ENCODE measurements at places on chromosomes 12 and 14. TPM values are rescaled to one million over a fixed set of nuclear protein-coding genes. Genes with fewer than 3 reads are reported as not detected.

RBP5 gene
- 26.5 TPM for polyA plus RNA-seq

- DNase-seq: peak; percentile 73
- H3K4me1 ChIP-seq: peaks cover 27% of the 10 kb centered on the region
- H3K36me3 ChIP-seq: no peaks in the 10 kb centered on the region
- peak overlapping the region; percentile 31 for H3K4me3 ChIP-seq
- H3K27ac ChIP-seq: no peak overlapping the region
These were observed 895 bp downstream of the SLC7A8 start for GRCh38 chr14:23182372-23183157.

DNA sequence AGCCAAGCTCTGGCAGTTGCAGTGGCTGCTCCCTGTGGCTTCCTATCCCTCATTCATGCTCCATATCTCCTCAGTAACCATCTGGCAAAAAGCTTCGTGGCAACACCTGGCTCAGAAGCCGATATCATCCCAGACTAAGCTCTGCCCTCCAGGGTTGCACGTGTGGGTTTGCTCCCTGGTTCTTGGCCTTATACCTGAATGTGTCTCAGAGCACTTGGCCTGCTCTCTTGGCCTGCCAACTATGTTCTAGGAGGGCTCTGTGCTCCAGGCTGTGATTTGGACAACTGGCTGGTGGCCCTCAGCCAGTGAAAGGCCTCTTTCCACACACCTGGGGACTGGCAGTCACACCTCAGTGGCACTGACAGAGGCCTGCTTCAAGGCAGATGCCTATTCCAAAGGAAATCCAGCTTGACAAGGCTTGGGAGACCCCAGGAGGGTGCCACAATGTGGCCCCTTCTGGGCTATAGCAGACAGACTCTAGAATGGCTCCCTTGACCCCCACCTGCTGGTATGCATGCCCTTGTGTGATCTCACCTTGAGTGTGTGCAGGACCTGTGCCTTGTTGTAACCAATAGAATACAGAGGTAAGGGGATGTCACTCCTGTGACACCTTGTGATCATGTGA is 10.5 kb downstream of the PLD4 start:
- peaks cover 4% of the 10 kb centered on the region for H3K27me3 ChIP-seq
- H3K36me3 ChIP-seq: no peaks in the 10 kb centered on the region
- no peak overlapping the region for H3K27ac ChIP-seq
- H3K4me1 ChIP-seq: peaks cover 13% of the 10 kb centered on the region

CLEC9A gene
- polyA plus RNA-seq: 1.2 TPM

SLCO1A2 gene
- 0.31 TPM for polyA plus RNA-seq

PTPRO gene
- 1.4 TPM for polyA plus RNA-seq

- no peak for DNase-seq
- no peaks in the 10 kb centered on the region for H3K36me3 ChIP-seq
- no peak overlapping the region for H3K27ac ChIP-seq
- H3K4me1 ChIP-seq: no peaks in the 10 kb centered on the region
These were observed 24.0 kb upstream of the MDM2 start for GRCh38 chr12:68784015-68784414.

DNA sequence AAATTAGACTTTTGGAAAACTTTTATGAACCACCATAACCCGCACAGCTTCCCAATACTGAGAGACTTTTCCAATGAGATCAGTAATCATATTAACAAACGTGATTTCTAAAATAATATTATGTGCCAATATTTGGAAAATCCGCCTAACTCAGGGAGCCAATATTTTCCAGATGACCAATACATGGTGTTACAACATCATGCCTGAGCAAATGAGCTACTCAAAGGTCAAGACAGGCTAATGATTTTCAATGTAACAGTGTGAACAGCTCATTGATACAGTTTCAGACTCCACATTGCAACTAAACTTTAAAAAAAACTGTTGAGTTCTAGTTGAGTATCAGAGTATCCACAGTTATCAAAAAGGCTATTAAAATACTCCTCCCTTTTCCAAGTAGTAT is 46.8 kb downstream of the RNF34 start:
- H3K27me3 ChIP-seq: no peaks in the 10 kb centered on the region
- no peaks in the 10 kb centered on the region for H3K36me3 ChIP-seq
- peaks cover 4% of the 10 kb centered on the region for H3K4me1 ChIP-seq
- no peak overlapping the region for H3K4me3 ChIP-seq
- H3K27ac ChIP-seq: no peak overlapping the region
- no peak for DNase-seq

GRCh38 chr12:131943389-131943788 is 6.4 kb upstream of the EP400 start:
- no peak overlapping the region for H3K4me3 ChIP-seq
- H3K27ac ChIP-seq: no peak overlapping the region
- no peaks in the 10 kb centered on the region for H3K4me1 ChIP-seq
- no peaks in the 10 kb centered on the region for H3K27me3 ChIP-seq
- H3K36me3 ChIP-seq: peaks cover 69% of the 10 kb centered on the region

AICDA gene
- polyA plus RNA-seq: 0.04 TPM

KRT82 gene
- not detected for polyA plus RNA-seq

ACRBP gene
- 5.4 TPM for polyA plus RNA-seq

DNA sequence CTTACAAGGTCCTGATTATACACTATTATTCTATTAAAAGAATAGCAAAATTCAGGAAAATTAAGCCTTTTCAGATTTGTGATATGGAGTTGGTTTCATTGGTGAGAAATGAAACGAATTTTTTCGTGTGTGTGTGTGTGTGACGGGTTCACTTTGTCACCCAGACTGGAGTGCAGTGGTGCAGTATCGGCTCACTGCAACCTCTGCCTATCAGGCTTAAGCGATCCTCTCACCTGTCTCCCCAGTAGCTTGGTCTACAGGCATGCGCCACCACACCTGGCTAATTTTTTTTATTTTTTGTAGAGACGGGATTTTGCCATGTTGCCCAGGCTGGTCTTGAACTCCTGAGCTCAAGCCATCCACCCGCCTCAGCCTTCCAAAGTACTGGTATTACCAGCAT is 9.7 kb downstream of the PCBP2 start:
- H3K4me1 ChIP-seq: no peaks in the 10 kb centered on the region
- H3K27ac ChIP-seq: no peak overlapping the region
- DNase-seq: no peak
- peaks cover 14% of the 10 kb centered on the region for H3K36me3 ChIP-seq

ALDH2 gene
- 91.6 TPM for polyA plus RNA-seq

Measured in left lung (tissue), 14 donors.